ENCODE measurements at places on chromosomes 1 and 21.

- peak; percentile 27 for DNase-seq
These were observed at the start of gene C1QTNF12 for GRCh38 chr1:1246577-1247340. Gene C1QTNF12, minus strand, starts transcription at chr1:1246722. Its CDS starts 32 bp downstream, at chr1:1246690.

DNA sequence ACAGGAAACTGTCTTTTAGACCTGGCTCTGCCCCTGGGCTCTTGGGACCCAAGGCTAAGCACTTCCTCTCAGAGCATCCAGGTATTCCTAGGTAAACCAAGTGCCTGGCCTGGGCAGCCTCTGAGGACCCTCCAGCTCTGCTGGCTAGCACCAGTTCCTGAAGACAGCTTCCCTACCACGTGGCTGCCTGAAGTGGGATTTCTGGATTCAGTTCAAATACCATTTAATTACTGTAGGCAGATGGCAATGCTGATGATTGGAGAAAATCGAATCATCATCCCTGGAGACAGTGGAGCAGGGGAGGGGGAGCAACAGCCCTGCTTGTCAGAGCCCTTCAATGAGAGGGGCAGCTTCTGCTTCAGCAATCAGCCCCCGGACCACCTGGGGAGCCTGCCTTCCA, 11.9 kb downstream of the KIF21B start:
- DNase-seq: no peak

DNA sequence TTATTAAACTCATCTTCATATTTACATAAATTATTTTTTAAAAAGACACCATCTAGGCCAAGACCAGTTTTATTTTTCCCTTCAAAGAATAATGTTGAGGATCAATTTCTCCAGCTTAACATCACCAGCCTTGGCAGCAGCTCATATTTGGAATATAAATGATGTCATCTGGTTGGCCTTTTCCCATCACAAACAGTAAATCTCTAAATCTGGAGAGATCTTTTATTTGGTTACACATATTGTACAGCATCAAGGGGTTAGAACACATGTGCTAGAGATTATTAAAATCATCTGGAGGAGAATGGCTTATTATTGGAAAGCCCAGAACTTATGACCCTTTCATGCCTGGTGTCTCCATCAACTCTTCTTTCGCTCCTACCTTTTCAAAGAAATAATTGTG, 508.8 kb downstream of the PLPP3 start:
- DNase-seq: no peak

GRCh38 chr21:45439161-45439872, 34.4 kb downstream of the COL18A1 start:
- DNase-seq: peak; percentile 92

GRCh38 chr1:145879775-145880174, 5.9 kb downstream of the ANKRD35 start:
- peak; percentile 69 for DNase-seq

DNA sequence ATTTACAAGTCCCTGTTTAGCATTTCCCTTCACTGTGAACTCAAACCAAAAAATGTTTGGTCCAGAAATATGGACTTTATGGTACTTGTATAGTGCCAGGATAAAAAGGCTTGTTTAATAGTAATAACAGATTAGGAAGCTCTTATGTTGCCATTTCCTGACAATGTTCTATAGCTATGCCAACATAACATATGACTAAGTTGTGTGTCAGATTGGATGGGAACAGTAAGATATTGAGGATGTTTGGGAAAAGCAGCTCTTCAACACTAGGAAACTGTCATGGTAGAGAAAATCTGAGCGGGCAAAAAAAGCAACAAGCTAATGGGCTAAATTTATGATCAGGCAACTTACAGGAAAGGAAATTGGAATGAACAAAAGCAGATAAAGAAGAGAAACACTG, 287.1 kb upstream of the ADGRL4 start:
- DNase-seq: no peak

GRCh38 chr1:248825573-248825908, 174 bp downstream of the SH3BP5L start:
- no peak for DNase-seq

DNA sequence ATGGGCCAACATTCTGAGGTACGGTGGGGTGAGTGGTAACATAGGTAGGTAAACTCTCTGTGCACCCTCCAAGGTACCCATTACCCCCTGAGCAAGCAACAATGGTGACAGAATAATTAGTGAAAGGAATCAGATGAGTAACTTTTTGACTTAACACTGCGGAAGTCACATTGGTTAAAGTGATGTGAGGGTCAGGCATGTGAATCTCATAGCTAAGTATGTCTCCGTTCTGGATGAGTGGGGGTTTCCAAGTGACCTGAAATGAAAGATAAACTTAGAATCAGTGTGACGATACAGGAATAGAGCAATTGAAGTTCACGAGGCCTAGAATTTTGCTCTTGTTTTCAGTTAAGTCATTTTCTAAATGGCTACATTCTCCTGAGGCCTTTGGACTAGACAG, 311.7 kb downstream of the KCTD3 start:
- DNase-seq: no peak

GRCh38 chr1:51247022-51247421, 10.9 kb downstream of the RNF11 start:
- no peak for DNase-seq

GRCh38 chr1:210541680-210542358, 213.1 kb downstream of the HHAT start:
- no peak for DNase-seq

DNA sequence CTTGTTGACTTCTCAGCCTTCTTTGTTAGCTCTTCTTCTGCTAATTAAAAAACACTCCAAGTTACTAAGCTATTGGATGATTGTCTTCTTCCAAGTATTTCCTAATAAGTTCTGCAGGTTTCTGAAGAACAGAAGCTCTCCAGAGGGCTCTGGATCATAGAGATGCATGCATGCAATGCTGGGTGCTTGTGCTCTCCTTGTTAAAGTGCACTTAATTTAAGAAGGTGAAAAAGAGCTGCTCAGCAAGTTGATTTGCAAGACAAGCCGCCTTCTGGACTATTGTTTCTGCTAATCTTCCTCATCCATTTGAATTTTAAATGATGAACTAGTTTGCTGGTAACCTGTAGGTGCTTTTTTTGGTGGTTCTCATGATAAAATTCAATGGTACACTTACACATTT, 16.1 kb downstream of the RRP15 start:
- no peak for DNase-seq

DNA sequence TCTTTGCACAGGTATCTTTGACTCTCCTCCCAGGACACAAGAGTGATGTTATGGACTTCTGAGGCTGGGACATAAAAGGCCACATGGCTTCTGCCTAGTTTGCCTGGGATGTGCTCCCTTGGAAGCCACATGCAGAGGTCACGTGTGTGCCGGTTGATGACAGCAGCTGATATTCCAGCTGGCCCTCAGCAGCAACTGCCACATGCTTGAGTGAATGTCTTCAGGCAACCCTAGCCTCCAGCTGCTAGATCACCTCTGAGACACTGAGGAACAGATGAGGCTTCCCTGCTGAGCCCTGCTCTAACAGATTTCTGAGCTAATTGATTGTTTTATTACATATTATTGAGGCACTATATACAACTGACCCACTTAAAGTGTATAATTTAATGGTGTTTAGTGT, 11.6 kb upstream of the AKR7A3 start:
- no peak for DNase-seq

- DNase-seq: no peak
These were observed 88.4 kb downstream of the ST6GALNAC5 start for GRCh38 chr1:76955652-76956051.

DNA sequence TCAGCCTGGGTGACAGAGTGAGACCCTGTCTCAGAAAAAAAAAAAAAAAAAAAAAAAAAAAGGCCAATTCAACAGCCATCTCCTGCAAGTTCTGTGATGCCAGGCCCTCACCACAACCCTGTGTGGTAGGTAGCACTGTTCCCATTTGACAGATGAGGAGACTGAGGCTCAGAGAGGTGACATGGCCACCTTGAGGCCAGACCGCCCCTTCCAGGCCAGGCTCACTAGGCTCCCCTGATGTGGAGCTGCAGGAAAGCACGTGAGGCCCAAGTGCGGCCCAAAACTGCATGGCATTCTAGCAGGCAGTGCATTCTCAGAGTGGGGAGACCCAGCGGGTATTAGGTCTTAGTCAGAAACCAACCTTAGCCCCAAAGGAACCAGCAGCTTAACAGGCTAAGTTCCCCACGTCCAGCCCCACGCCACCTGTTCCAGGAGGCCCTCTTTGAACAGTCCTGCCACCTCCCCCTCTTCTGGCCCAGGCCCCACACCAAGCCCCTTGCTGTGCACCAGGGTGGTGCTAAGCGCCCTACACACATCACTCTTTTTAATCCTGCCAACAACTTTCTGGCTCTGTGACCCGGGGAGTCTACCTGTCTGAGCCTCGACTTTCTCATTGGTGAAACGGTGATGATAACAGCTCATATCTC, 11.7 kb upstream of the ECE1 start:
- no peak for DNase-seq

- no peak for DNase-seq
These were observed 16.8 kb downstream of the DUSP10 start for GRCh38 chr1:221724931-221725605.

DNA sequence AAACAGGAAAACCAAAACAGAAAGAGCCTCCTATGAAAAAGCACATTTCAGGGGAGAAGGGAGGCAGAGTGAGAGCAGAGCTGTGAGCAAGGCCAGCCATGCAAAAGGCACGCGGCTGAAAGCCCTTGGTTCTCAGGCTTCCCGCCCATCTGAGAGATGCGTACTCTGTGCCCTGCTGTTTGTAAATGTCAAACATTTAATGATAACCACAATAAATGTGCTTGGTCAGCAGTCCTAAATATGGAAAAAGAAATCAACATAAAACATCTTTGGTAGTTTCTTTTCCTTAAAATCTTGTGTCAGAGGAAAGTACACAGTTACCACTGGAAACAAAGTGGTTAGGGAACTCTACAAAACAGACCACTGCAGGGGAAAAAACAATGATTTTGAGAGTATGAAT, 283.1 kb downstream of the DSCAM start:
- DNase-seq: no peak

GRCh38 chr1:183569801-183570200, 20.5 kb downstream of the NCF2 start:
- DNase-seq: no peak

GRCh38 chr1:42817440-42817767, 207 bp upstream of the SVBP start:
- DNase-seq: no peak

DNA sequence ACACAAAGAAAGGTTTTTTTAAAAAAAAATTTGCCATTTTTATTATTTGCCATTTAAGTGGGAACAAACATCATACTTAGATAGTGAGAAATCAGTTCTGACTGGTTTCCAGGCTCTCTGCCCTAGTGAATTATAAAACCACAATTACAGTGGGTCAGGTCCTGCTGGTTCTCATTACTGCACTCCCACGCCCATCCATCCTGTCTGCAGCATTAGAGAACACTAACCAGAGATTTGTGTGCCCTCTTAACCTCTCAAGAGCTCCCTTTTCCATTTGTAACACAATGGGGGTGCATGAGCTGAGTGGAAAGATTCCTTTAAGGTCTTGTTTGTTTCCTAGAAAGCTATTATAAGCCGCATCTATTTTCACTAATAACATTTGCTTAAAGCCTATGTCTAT, 489.3 kb downstream of the AMY1C start:
- DNase-seq: no peak

DNA sequence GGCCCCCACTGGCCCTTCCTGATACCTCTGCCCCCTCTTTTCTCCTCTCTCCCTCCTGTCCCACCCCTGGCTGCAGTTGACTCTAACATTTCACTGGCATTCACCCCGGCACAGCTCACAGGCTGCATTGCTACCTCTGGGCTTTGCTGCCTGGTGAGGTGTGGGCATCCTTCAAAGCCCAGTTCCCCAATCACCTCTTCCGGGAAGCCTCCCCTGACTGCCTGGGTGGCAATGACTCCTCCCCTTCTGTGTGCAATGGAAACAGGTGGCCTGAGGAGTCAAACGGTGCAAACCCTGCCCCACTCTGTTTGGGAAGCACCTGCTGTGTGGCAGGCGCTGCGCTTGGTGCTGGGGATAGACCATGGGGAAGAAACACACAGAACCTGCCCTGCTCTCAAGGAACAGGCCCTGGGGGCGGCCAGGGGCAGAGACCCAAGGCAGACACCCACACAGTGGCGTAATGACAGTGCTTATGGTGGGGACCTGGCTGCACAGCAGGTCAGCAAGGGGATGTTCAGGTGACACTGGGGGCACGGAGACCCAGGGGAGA, 39.3 kb upstream of the POFUT2 start:
- DNase-seq: no peak

- no peak for DNase-seq
These were observed 6.7 kb upstream of the SLC27A3 start for GRCh38 chr1:153768316-153769181.

DNA sequence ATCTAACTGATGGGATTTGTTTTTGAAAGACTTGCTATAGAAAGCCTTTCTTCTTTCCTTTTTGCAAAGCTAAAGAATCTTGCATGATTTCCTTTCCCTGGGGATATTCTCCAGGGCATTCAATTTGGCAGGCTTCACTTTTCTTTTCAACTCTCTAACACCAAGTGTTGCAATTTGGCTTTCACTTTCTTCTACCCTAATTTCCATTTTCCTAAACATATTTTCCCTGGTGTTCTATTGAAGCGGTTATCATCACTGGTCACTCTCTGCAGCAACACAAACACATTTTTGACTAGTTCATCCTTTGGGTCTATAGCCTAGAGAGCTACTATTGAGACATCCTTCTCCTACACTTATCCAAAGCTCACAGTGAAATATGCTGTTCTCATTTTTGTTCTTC, 424.5 kb downstream of the NEGR1 start:
- DNase-seq: no peak

- peak; percentile 81 for DNase-seq
These were observed 11.8 kb downstream of the RCAN1 start for GRCh38 chr21:34603002-34603709.

DNA sequence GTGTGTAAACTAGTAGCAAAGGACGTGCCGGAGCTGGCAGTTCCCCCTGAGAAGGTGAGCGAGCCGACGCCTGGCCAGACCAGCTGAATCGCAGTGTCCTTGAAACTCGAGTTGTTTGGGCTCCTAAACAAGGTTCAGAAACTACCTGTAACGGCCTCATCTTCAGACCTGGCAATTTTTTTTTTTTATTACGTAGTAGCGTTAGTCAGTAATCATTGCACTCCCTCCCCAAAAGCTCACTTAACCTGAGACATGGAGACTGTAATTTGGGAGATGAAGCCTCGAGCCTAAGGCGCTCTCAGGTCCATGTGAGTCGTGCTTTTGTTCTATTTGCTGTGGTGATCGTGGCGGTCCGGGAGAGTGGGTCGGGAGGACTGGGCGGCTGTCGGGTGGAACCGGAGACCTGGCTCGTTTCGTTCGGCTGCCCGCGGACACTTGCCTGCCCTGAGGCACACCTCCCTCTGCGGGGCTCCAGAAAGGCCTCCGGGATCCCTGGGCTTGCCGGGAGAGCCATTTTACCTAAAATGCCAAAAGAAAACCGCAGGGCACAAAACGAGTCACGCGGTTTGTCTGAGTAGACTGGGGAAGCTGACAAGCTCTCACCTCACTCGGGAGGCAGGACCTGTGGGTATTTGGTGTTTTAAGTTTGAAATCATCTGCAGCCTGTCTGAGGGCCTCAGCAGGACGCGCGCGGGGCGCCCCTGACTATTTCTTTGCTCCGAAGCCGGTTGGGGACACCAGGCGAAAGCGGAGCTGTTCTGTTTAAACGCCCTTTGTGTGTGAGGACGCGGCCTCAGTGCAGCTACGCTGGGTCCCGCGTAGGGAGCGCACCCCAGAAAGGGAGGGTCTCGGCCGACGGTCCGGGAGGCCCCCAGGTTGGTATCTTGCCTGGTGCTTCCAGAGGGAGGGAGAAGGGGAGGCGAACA, 722 bp downstream of the LHX8 start:
- DNase-seq: peak; percentile 23

- DNase-seq: no peak
These were observed 81.1 kb downstream of the TNFSF18 start for GRCh38 chr1:172969611-172970010.

- DNase-seq: no peak
These were observed 14.4 kb downstream of the SARS1 start for GRCh38 chr1:109228167-109228566.
